ENCODE measurements at places on chromosomes 2 and 18. TPM values are rescaled to one million over a fixed set of nuclear protein-coding genes. Genes with fewer than 3 reads are reported as not detected.
A peak's percentile ranks its signal among the peaks of the same experiment; 100 is the strongest.

- peak; percentile 82 for DNase-seq
These were observed 46.1 kb upstream of the PTMA start for GRCh38 chr2:231662028-231662810.

DNA sequence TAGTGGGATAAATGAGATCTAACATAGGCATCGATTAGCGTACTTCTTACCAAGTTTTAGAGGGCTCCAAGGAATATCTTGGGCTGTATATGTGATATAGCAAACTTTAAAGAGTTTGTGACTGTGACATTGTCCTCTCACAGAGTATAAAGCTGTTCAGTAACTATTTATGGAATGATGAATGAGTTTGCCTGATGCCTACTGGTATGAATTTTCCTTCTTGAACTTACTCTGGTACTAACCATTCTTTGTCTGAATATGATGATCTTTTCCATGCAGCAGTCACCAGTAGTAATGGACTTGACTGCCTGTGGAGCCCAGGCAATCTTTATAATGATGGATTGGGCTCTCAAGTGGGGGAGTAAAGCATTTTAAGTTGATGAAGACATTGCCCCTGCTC lies 120.5 kb downstream of the PARD3B start:
- DNase-seq: no peak

The KCNJ3 gene
- not detected for total RNA-seq

- no peak for DNase-seq
These were observed 21.1 kb upstream of the SCYGR2 start for GRCh38 chr2:227577555-227577954.

- DNase-seq: no peak
These were observed 1279.9 kb upstream of the NRXN1 start for GRCh38 chr2:52311862-52312261.

- no peak for DNase-seq
These were observed 297.1 kb downstream of the TMX3 start for GRCh38 chr18:68417826-68418225.
